ENCODE measurements at places on chromosomes 12 and 14.

GRCh38 chr14:87632796-87633195, 360.2 kb downstream of the GALC start:
- no peak for DNase-seq

GRCh38 chr14:102316338-102316742, 3.2 kb upstream of the ZNF839 start:
- DNase-seq, result no peak

DNA sequence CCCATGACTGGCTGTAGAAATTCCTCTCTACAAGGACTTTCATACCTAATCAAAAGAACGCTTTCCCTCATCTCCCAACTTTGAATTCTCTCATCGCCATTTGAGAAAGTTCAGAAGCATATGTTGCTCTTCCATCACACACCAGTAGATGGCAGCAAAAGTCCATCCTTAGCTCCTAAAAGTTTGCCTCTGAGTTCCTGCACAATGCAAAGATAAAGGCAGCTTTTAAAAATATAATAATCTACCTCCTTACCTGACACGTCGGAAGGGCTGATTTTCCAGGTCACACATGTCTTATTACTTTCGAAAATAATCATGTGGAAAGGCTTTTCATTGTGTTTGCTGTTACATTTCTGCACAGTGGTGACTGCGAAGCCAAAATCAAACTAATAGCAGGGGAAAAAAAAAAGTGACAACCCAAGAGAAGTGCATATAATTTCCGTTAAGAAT, 456.7 kb upstream of the SEL1L start:
- DNase-seq, result peak; percentile 19

DNA sequence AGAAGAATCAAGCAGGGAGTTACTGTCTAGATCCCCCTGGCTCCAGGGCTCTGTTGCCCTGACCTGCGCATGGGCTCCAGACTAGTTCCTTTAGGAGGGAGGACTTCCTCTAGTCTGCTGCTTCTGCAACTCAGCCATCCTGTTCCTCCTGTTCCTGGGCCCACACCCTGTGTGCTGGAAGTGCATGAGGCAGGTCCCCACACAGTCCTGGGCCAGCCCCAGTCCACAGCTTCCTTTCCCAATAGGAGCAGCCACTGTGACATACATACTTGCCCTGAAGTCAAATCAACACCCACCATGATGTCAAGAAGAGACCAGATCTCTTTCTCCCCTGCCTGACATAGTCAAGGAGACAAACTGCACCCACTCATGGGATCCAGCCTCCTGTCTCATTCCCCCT, 1.3 kb downstream of the SDR9C7 start:
- DNase-seq, result no peak

DNA sequence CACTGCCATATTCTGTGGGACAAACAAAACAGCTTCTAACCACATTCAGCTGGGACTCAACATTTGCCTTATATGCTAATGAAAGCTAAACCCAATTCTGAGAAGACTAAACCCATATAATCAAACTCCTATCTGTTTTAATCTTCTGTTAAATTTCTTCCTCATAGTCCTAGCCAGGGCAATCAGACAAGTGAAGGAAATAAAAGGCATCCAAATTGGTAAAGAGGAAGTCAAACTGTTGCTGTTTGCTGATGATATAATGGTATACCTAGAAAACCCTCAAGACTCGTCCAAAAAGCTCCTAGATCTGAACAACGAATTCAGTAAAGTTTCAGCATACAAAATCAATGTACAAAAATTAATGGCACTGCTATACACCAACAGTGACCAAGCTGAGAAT, 157.1 kb downstream of the PHLDA1 start:
- DNase-seq, result no peak

- DNase-seq, result no peak
Observed at GRCh38 chr12:15856097-15856982, 25.8 kb upstream of the STRAP start.

DNA sequence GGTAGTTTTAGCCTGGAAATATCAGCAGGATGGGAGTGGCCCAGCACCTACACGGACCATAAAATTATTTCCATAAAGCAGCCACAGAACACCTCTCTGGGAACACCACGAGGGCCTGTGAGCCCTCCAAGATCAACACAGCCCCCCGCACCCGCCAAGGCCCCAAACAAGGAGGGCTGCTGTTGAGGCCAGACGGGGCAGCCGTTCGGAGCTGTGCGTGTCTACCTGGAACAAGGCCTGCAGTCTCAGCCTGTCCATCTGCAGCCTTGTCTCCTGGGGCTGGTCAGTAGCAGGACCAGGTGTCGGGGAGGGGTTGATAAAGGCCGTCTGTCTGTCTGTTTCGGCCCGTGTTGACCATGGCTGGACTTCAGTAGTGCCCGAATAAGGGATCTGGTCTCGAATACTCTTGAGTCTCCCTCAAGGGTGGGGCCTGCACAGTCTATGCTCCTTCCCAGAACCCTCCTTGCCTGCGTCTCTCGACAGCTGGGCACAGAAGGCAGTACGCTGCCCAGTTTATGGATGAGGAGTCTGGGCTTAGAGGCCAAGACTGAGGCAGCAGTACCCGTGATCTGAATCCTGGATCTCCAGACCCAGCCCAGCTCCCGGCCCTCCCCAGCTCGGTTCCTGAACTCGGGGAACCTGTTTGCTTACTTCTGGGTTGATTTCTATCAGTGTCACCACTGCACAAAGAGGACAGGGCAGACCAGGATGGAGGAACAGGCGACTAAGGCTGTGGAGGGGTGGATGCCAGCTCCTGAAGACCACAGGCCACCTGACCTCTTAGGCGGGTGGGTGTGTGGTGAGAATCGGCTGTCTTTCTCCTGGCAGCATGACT, 23.1 kb upstream of the DLK1 start:
- DNase-seq, result no peak

GRCh38 chr12:95600567-95600966, 49.3 kb upstream of the USP44 start:
- DNase-seq, result no peak

DNA sequence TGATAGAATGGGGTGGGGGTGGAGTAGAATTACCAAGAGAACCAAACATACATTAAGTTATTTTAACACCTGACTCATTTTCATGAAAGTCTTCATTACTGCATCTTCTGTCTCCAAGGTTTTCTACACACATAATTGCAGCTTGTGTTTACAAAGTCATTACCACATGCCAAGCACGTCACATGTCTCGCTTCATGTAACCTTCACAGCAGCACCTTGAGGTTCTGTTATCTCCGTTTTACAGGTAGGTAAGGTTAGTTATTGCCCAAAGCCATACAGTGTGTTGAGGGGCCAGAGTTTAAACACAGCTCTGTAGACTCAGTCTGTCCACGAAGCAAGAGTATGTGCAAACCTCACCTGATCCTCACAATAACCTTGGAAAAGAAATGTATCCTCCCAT, 64.3 kb upstream of the RBM19 start:
- no peak for DNase-seq

DNA sequence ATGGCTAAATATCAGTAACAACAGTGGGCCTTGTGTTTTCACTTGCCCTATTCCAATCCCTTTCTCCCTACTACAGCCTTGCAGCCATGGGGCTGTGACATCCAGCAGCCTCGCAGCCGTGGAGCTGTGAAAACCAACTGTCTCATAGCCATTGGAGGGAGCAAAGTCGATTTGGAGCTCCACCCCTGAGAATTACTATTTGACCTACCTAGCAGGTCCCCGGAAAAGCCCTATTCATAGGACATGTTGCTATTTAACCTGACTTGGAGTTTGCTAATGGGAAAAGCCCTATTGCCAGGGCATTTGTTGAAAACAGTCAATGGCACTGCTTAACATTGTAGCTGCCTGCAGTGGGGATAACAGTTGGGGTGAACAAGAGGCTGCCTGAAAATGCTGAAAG, 33.3 kb downstream of the ERG28 start:
- DNase-seq, result no peak

DNA sequence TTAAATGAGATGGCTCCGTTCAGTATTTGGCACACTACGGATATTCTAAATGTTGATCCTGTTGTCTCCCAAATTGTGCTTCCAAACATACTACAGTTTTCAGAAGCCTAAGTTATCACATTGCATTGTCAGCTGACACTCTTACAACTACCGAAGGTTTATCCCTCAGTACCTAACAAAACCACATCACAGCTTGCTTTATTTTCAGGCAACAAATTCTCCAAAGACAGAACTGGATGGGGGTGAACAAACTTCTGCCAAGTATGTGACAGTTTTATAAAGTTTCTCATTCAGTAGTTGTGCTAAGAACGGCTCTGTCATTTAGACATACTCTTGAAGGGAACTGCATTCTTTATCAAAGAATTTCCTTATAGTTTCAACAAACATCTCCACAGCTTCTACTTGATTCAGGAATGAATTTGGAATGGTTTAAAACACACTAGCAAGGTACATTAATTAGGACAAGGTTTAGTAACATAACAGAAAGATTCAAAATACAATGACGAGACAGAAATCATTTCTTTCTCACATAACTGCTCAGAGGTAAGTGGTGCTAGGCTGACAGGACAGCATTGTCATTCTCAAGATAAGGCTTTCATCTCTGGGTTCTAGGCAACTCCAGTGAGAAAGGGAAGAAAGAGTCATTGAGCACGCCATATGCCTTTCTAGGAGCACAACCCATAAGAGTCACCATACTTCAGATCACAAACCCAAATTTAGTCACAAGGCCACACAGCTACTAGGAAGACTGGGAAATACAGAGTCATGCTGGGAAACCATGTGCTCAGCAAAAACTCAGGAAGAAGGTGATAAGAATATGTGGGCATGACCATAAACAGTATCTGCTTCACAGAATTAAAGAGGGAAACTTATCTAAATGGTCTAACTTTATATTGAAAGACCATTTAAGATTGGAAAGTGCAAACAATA, 100.7 kb downstream of the DUSP6 start:
- no peak for DNase-seq

- no peak for DNase-seq
Observed at GRCh38 chr12:93484315-93484981, 17.1 kb downstream of the MRPL42 start.

DNA sequence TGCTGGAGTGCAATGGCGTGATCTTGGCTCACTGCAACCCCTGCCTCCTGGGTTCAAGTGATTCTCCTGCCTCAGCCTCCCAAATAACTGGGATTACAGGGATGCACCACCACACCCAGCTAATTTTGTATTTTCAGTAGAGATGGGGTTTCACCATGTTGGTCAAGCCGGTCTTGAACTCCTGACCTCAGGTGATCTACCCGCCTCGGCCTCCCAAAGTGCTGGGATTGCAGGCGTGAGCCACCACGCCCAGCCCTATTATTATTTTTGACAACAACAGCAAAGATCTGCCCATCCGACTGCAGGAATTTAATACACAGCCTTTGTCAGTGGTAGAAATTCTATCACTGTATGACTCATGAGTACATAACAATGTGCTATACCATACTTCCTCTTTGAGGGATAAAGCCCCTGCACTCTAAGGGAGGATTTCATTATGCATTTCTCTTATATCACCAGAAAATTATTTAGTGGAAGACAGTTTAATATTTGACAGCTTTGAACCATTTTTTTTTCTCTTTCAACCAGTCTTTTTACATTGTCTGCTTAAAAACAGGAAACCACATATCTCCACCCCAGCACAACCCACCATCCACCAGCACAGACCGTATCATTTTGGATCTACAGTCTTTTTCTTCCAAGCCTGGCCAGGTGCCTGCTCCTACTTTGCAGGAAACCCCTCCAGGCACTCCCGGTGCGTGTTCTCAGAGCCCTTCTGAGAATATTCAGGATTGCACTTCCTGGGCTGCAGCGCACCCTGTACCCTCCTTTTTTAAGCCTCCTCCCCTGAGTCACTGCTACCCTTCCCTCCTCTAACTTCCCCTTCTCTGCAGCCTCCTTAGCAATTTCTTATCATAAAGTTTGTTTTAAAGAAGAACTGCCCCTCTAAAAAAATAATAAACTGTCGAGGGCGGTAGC, 594 bp downstream of the ARHGDIB start:
- no peak for DNase-seq

- DNase-seq, result no peak
Observed at GRCh38 chr12:68109001-68109400, 50.5 kb downstream of the IFNG start.

DNA sequence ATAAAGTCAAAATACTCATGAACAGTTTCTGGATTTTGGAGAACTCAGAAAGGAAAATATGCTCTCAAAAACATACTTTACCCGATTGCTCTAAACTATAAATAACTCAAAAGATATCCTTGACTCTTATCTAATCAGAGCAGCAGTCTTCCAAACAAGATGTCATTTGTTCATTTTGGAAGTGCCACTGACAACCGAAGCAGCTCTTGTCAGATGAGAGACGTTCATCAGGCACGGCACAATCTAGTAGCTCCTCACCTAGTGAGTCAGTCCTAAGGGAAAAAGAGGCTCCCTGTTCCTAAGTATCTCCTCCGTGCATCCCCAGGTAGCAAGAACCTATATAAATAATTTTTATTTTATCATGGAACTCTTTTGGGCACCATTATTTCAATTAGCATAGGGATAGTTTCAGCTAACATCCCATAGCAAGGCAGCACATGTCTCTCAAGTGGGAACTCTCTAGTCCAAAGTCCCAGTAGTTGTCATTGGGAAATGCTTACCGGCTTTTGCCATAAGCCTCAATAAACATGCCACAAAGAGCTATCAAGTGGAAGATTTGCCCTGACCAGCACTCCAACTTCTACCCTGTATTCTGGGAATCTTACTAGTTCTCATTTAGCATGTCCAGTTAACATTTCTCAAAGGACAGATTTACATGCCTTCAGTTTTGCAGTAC, 14.1 kb upstream of the TMEM263 start:
- no peak for DNase-seq

- DNase-seq, result peak; percentile 34
Observed at GRCh38 chr14:60331201-60332045, 82.4 kb downstream of the PPM1A start.

GRCh38 chr12:96422192-96422591, 22.0 kb upstream of the CDK17 start:
- DNase-seq, result no peak

GRCh38 chr12:20460956-20461355, 92.6 kb downstream of the PDE3A start:
- no peak for DNase-seq

DNA sequence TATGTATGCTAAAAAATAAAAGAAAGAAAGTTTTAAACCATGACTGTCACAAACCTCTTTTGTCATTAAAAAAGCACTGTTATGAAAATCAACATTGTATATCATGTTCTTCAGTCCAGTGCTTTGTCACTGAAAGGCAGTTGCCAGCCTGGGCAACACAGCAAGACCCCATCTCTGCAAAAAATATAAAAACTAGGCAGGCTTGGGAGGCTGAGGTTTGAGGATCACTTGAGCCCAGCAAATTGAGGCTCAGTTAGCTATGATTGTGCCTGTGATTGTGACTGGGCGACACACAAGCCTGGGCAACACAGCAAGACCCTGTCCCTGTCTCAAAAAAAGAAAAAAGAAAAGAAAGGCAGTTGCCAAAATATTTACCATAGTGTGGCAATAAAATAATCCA, 102.7 kb upstream of the NAP1L1 start:
- no peak for DNase-seq

DNA sequence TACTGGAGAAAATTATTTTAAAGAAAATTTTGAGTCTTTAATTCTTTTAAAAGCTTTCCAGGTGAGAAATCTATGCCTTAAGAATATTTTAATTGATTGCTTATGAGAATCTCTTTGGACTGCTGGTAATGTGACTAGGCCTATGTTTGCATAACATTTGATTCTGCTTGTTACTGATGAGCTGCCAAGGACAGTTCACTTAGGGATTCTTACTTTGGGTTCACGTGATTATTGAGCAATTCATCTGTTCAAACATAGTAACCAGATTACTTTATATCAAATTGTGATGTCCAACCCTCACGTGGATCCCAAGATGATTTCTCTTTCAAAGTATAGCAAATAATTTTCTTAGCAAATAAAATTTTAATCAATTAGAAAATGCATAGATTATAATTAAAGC, 27.4 kb upstream of the ABCD2 start:
- DNase-seq, result no peak
